Bladder microvascular endothelial cell (primary cell): ENCODE measurements at places on chromosomes 5 and 9. TPM values are rescaled to one million over a fixed set of nuclear protein-coding genes. Genes with fewer than 3 reads are reported as not detected.

Gene DEPDC1B
- 6.6 and 10.5 TPM in 2 replicates for total RNA-seq

Gene STK32A
- 0.31 TPM in 1 of 2 replicates, not detected in the other for total RNA-seq

Gene FOXI1
- total RNA-seq: not detected in 2 replicates

Gene TRIM14
- 1.8 and 2.8 TPM in 2 replicates for total RNA-seq

Gene GFPT2
- 0.25 and 0.97 TPM in 2 replicates for total RNA-seq

Gene CHD1
- total RNA-seq: 43.7 and 84.3 TPM in 2 replicates

Gene CBY3
- 0.16 TPM in 1 of 2 replicates, not detected in the other for total RNA-seq

Gene TEX48
- total RNA-seq: not detected in 2 replicates

Gene PRLR
- not detected in 2 replicates for total RNA-seq

Gene EGFLAM
- total RNA-seq: 0.06 and 0.49 TPM in 2 replicates

Gene TAF11L9
- total RNA-seq: not detected in 2 replicates

Gene DOCK2
- 0.16 and 1.5 TPM in 2 replicates for total RNA-seq

Gene TSSK1B
- not detected in 2 replicates for total RNA-seq

Gene RAI14
- total RNA-seq: 95.5 and 453 TPM in 2 replicates

Gene GLRA1
- not detected in 2 replicates for total RNA-seq

Gene OBP2A
- total RNA-seq: not detected in 2 replicates

Gene NCS1
- 7.8 and 15.5 TPM in 2 replicates for total RNA-seq

Gene RNF38
- 11.3 and 39.9 TPM in 2 replicates for total RNA-seq

Gene LCN1
- total RNA-seq: not detected in 2 replicates

Gene TXNDC8
- total RNA-seq: not detected in 2 replicates
